ENCODE measurements at places on chromosomes 2 and 18.

- no peak for DNase-seq
These were observed 338.3 kb downstream of the MYCN start for GRCh38 chr2:16278421-16279200.

- DNase-seq: no peak
These were observed 94.0 kb downstream of the PLB1 start for GRCh38 chr2:28589746-28590463.

DNA sequence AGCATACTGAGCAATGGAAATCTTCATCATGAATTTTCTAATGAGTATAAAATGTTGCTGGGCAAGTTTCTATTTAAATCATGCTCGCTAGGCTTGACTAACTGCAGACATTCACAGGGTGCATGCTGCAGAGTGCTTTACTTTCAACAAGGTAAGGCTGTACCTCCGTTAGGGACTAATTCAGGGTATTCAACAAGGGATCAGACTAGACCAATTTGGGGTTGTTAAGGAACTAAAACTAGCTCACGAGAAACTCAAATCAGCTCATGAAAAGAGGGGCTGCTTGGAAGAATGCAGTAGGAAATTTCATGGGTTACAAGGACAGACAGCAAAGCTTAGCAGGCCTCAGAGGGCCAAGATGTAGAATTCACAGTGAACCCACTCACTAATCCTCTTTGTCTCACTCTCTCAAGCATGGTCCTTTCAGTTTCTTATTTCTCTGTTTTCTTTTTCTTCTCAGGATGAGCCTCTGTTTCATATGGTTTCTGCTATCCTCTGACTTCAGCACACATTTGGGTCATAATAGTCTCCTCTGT is 2.2 kb downstream of the MYO3B start:
- DNase-seq: no peak

- no peak for DNase-seq
These were observed 652.0 kb upstream of the SALL3 start for GRCh38 chr18:78327643-78328042.

GRCh38 chr2:108536133-108536780 is 2.0 kb downstream of the LIMS1 start:
- DNase-seq: no peak

DNA sequence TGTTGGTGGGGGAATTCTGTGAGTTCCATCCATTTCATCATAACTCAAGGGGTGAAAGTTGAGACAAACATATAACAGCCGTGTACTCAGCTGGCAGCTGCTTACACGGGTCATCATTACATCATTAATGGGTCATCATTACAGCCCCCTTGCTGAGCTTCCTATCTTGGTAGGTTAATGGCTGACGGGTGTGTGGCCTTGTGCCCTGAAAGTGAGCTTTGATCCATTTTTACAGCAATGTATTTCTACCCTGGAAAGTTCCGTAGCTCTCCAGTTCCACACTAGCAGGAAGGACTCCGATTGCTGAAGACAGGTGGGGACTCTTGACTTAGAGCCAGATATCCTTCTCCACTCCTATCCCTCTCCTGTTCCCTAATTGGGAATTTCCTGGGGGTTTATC is 105.2 kb upstream of the DLX2 start:
- no peak for DNase-seq

DNA sequence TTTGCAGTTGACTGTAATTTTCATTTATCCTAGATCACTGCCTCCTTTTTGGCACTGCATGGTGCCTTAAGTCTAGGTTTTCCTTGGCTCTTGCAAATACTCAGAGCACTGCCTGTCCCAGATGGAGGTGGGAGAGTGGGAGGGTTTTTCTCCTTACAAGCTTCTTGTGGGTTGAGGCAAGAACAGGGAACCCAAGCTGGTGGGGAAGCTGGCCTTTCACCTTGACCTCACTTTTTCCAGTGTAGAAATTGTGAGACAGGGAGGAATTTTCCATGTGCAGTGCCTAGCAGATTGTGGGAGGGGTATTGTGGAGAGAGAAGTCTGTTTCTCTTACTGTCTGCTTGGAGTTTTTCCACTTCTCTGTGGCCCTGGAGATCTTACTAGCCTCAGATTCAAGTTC is 21.5 kb downstream of the GALNT1 start:
- DNase-seq: no peak

Data from Right ventricle myocardium superior (tissue), 1 donor.